ENCODE measurements at places on chromosomes 6 and 20. TPM values are rescaled to one million over a fixed set of nuclear protein-coding genes. Genes with fewer than 3 reads are reported as not detected.

Gene PLG
- 2.3 TPM for total RNA-seq

- DNase-seq, result no peak
These were observed 272.6 kb upstream of the CITED2 start for GRCh38 chr6:139647016-139647415.

GRCh38 chr6:73560853-73561407, 40.1 kb upstream of the EEF1A1 start:
- DNase-seq, result no peak

GRCh38 chr20:39913274-39913673, 775.8 kb downstream of the MAFB start:
- no peak for DNase-seq

DNA sequence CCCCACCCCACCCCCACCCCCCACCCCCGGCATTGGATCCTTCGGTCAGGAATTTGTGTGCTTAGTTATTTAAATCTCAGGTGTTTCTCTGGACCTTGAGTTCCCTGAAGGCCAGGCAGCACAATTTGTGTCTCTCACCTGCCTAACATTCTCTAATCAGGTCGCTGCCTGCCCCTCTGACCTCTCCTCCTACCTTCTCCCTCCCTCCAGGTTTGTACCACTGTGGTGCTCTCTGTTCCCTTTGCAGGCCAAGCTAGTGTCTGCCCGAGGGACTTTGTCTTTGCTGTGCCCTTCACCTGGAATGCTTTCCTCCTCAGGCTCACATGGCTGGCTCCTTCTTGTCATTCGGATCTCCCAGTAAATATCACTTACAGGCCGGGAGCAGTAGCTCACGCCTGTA, 131.4 kb upstream of the SLC2A12 start:
- DNase-seq, result no peak
